ENCODE measurements at places on chromosomes 4 and X.

- DNase-seq, result no peak
Observed at GRCh38 chr4:141339966-141340365, 119.3 kb downstream of the ZNF330 start.

DNA sequence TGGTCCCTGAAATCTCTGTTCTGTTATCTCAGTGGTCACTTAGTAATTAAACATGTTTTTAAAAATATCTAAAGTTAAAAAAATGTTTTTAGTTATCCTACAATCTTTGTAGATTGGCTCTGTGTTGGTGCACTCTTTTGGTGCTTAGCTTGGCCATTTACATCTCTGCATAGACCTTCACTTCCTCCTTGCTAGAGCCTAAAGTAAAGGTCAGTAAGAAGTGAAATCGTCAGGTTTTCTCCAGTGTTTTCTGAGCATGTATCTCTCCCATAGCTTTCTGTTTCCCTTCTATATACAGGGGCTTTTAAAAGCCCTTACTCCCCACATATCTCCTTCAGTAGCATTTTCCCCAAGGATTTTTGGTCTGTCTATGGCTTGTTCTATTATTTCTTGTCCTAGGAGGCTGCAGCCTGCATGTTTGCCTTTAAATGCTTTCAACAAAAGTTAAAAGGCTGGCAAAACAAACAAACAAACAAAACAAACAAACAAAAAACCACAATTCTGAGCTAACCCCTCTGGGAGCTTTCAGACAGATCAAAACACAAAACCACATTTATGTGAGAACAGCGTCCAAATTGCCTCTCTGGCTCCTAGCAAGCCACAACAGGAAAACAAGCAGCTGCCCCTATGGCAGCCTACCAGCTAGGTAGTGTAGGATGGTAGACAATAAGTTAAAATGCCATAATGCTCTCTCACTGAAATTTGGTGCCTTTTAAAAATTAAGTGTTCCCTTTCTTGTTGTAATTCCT is 27.3 kb upstream of the GPRASP2 start:
- no peak for DNase-seq

DNA sequence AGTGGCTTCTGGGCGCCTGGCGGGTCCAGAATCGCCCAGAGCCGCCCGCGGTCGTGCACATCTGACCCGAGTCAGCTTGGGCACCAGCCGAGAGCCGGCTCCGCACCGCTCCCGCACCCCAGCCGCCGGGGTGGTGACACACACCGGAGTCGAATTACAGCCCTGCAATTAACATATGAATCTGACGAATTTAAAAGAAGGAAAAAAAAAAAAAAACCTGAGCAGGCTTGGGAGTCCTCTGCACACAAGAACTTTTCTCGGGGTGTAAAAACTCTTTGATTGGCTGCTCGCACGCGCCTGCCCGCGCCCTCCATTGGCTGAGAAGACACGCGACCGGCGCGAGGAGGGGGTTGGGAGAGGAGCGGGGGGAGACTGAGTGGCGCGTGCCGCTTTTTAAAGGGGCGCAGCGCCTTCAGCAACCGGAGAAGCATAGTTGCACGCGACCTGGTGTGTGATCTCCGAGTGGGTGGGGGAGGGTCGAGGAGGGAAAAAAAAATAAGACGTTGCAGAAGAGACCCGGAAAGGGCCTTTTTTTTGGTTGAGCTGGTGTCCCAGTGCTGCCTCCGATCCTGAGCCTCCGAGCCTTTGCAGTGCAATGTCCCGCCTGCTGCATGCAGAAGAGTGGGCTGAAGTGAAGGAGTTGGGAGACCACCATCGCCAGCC is at the start of gene ATOH1:
Gene ATOH1, plus strand, starts transcription at position 422 of the 663 bp plus-strand sequence. Its CDS starts 174 bp downstream, at position 596.
- no peak for DNase-seq

- DNase-seq, result no peak
Observed at GRCh38 chr4:161254375-161254774, 909.4 kb downstream of the FSTL5 start.

DNA sequence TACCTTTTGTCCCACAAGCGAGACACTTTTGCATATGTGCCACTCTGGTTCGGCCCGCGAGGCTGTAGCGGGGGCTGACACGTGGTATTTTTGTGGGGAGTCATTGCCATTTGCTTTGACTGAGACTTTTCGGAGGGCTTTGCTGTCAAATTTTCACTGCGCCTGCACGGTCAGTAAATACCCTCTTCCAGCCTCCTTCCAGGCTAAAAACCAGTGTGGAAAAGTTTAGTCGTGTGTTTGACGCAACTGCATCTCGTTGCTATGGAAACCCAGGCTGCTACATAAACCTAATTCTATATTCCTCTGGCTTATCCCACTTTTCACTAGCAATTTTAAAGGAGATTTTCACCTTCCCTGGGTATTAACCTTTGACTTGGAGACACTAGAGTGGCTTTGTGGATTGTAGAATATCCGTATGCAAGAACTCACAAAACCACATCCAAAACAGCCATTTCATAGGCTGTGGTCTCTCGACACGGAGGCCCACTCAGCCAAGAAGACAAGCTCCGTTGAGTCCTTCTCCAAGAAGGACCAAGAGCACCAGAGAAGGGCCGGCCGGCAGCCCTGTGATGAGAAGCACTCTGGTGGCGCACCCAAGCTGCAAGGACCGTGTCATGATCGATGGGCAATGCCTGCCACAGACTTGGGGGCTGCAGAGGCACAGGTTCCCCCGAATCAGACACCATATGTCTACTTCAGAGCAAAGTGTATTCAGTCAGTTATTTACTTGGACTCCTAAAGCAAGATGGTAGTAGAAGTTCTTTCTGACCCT is 38.4 kb upstream of the ENPP6 start:
- DNase-seq, result no peak

DNA sequence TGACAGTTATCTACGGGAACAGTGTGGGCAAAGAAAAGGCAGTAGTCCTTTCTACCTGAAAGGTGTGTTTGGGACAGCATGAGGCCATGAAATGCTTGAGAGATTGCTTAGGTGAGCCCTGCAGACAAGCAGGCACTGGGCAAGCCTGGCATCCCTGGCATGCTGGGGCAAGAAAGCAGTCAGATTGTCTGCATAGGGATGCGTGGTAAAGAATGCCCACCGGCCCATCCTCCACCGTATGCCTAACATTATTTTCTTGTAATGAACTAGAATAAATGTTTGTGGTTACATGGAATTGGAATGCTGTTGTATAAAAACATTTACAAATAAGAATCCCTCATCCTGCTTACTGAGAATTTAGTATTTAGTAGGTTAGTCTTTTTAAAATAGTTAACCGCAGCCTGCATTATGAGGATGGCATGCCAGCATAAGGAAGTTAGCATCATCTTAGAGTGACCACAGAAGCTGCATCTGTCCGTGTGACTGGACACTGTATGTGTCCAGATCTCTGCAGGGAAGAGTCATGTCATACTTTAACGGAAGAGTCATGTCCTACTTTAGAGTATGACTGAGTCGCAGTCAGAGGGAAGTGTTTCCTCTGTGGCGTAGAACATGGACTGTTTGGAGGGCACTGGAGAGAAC is 18.9 kb downstream of the ZBTB49 start:
- DNase-seq, result no peak

GRCh38 chrX:153909024-153909979 is 4.8 kb downstream of the AVPR2 start:
- DNase-seq, result no peak

DNA sequence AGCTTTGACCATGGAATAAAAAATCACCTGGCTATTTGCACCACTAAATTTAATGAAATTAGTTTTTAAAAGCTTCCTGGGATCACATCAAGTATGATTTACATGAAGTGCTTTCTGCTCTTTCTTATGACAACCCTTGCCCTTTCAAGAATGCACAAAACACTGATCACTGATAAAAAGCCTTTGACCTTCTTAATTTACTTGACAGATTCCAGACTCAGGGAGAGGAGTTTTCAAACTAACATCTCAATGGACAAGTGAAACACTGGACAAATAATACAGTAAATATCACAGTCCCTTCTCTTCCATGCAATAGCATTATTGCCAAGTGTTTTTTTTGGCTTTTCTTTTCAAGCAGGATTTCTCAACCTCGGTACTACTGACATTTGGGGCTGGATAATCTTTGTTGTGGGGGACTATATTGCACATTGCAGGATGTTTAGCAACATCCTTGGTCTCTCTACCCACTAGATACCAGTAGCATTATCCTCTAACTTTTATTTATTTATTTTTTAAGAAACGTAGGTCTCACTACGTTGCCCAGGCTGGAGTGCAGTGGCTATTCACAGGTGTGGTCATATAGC is 86.3 kb downstream of the ZNF827 start:
- DNase-seq, result no peak

DNA sequence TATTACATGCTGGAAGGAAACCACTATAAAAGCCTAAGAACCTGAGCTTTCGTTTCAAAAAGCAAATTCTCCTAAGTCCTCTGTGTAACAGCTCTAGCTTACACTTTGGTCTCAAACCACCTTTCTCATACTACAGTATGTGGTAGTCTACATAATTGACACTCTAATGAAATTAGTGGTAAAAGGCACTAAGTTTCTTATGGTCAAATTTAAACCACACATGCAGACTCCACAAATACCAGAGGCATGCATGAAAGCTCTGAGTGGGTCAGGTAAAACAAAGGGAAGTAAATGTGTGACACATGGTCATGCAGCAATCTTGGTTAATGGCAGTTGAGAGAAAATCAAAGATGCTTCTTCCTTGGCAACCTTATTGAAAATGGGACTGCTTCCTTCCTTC is 187.8 kb downstream of the CCNG2 start:
- DNase-seq, result no peak

GRCh38 chr4:79682801-79683530 is 274.9 kb upstream of the GK2 start:
- DNase-seq, result no peak

DNA sequence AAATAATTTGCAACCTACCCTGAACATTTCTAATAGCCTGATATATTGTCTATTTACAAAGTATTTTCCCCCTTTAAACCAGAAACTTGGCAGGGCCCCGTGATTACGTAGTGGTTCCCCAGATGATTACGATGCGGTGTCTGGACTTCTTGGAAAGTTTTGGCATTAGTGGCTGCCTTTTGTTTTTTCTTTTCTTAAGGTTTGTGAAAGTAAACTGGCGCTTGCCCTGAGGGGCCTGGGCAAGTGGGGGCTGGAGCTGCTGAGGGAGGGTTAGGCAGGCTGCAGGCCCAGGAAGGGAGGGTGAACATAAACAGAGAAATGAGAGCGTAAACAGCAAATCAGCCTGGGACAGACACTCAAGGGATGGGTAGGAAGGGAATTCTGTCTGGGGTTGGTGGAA is 123.6 kb upstream of the MSX1 start:
- DNase-seq, result no peak

GRCh38 chr4:185793716-185794115 is 18.3 kb downstream of the SORBS2 start:
- DNase-seq, result no peak

DNA sequence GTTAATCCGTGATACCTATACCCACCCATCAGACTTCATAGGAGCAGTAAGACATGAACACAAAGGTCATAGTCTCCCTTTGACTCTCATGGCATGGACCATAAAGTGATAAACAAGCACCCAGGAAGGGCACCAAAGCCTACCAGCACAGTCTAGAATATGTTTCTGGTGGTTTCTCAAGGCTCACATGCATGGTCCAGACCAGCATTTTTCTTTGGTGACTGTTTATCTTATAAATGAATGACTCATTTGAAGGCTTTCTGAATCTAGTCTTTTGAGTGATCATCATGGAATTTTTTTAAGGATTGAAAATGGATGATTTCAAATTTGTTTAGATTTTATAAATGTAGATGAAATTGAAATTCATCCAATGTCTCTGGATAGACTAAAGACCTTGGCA is 32.0 kb upstream of the AMELX start:
- DNase-seq, result no peak

GRCh38 chr4:124867536-124867935 is 155.0 kb upstream of the ANKRD50 start:
- DNase-seq, result no peak

DNA sequence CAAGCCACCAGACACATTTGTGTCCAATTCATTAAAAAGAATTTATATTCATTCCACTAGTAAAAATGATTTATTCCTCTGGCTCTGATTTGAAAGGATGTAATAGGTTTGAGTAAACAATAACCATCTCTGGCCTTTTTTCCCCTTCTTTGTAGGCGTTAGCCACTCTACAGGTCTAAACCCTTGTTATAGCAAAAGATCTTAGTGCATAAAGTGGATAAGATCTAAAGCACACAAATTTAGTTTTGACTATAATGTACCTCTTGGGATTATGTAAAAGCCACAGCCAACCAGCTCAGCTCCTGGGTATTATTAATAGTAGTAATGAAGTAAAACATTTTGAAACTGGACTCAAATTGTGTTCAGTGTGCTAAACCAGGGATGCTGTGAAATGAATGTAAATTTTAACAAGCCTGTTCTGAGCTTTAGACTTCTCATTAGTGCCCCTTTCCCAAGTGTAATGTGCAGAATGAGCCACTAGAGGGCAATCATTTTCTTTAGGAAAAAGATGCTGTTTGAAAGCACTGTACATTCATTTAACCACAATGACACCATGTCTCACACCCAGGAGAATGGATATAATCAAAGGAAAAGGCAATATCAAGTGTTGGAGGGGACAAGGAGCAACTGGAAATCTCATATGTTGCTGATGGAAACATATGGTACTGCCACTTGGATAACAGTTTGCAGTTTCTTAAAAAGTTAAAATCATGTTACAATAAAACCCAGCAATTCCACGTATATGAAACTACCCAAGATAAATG is 69.7 kb downstream of the KLHL8 start:
- no peak for DNase-seq

DNA sequence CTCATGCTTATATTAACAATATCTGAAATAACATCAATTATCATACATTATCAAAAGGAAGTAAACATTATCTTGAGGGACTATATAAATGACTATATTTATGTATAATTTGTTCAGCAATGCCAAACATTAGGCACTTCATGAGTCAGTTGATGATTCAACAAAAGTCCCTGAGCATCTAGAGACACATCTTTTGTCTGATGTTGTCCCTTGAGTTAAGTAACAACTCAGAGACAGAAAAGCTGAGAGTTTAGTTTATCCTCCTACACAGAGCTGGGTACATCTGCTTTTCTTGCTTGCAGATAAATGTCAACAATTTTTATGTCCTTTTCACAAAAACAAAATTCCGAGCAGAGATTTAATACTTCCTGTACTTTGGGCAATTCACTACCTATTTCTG is 311.1 kb downstream of the INPP4B start:
- DNase-seq, result no peak

- DNase-seq, result no peak
Observed at GRCh38 chr4:154421618-154422017, 70.0 kb downstream of the DCHS2 start.

DNA sequence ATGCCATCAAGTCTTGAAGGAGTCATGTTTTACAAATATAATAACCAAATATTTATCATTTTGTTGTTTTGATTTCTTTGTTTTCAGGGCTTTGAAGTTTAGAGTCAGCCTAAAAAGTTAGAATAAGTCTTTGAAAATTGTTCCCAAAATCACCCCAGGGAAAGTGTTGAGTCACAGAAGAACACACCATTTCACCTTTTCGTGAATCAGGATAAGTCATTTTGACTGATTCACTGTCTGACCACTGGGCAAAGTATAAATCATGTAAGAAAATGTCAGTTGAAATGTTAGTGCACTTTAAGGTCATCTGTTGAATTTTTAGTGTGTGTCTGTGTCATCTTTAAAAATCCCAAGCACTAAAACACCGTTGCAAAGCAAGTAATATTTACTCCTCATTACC is 1320.1 kb downstream of the RPA4 start:
- DNase-seq, result no peak

- DNase-seq, result no peak
Observed at GRCh38 chr4:1469607-1470392, 63.6 kb upstream of the NKX1-1 start.

GRCh38 chrX:72296991-72297390 is 8.7 kb downstream of the CITED1 start:
- DNase-seq, result no peak

All from activated T-helper 1 cell treated with Interleukin-2 at 50 U/mL for 16 hours (primary cell).